ENCODE measurements at places on chromosomes 11 and 22. TPM values are rescaled to one million over a fixed set of nuclear protein-coding genes. Genes with fewer than 3 reads are reported as not detected.

Gene ZNF215
- 1.4 TPM for total RNA-seq

Gene KCNQ1OT1
- total RNA-seq, result 0.10 TPM

Gene ST14
- under 0.01 TPM for total RNA-seq

Gene MRGPRE
- total RNA-seq, result not detected

Gene BTG4
- not detected for total RNA-seq

Gene SLC1A2
- not detected for total RNA-seq

Gene TTC38
- total RNA-seq, result 27.3 TPM

Gene CRYBB2
- total RNA-seq, result not detected

Gene NXPE4
- total RNA-seq, result not detected

Gene SNX32
- not detected for total RNA-seq

Gene HIC2
- 2.3 TPM for total RNA-seq

Gene MYO7A
- total RNA-seq, result 0.69 TPM

Gene ENTHD1
- total RNA-seq, result not detected

Gene B3GAT1
- not detected for total RNA-seq

Gene PIH1D2
- total RNA-seq, result 0.64 TPM

Gene APOL6
- 12.9 TPM for total RNA-seq

Gene CELSR1
- total RNA-seq, result 5.7 TPM

Gene NFAM1
- not detected for total RNA-seq

Gene POU2AF3
- total RNA-seq, result not detected

Gene RIMBP3C
- 0.05 TPM for total RNA-seq

Gene TBX10
- total RNA-seq, result not detected

Gene TTLL12
- total RNA-seq, result 78.5 TPM

Gene TRIM29
- 0.20 TPM for total RNA-seq

Gene HOATZ
- not detected for total RNA-seq

Gene RAG2
- total RNA-seq, result not detected

Gene C1QTNF4
- total RNA-seq, result not detected

Gene C22orf42
- total RNA-seq, result not detected

Gene SPDYC
- total RNA-seq, result not detected

Gene ACTN3
- total RNA-seq, result not detected

Gene NXPE2
- not detected for total RNA-seq

Gene BDNF
- 1.1 TPM for total RNA-seq

Gene PTPRCAP
- not detected for total RNA-seq

Gene SYT13
- not detected for total RNA-seq

Gene MUC2
- not detected for total RNA-seq

Gene LMNTD2
- 0.05 TPM for total RNA-seq

Gene KCNK7
- 0.27 TPM for total RNA-seq

Gene ASPHD2
- total RNA-seq, result 0.87 TPM

Gene GLB1L2
- 0.07 TPM for total RNA-seq

Gene TIMP3
- total RNA-seq, result 107 TPM

Gene FAM180B
- total RNA-seq, result not detected

Gene PRPF19
- 115 TPM for total RNA-seq

Gene SHANK3
- total RNA-seq, result 27.8 TPM
